NCI-H2081 (cell line): ENCODE measurements at places on chromosomes 5 and 9.
A peak's percentile ranks its signal among the peaks of the same experiment; 100 is the strongest.

- no peak for DNase-seq
These were observed 137.4 kb downstream of the LPAR1 start for GRCh38 chr9:110900917-110901316.

DNA sequence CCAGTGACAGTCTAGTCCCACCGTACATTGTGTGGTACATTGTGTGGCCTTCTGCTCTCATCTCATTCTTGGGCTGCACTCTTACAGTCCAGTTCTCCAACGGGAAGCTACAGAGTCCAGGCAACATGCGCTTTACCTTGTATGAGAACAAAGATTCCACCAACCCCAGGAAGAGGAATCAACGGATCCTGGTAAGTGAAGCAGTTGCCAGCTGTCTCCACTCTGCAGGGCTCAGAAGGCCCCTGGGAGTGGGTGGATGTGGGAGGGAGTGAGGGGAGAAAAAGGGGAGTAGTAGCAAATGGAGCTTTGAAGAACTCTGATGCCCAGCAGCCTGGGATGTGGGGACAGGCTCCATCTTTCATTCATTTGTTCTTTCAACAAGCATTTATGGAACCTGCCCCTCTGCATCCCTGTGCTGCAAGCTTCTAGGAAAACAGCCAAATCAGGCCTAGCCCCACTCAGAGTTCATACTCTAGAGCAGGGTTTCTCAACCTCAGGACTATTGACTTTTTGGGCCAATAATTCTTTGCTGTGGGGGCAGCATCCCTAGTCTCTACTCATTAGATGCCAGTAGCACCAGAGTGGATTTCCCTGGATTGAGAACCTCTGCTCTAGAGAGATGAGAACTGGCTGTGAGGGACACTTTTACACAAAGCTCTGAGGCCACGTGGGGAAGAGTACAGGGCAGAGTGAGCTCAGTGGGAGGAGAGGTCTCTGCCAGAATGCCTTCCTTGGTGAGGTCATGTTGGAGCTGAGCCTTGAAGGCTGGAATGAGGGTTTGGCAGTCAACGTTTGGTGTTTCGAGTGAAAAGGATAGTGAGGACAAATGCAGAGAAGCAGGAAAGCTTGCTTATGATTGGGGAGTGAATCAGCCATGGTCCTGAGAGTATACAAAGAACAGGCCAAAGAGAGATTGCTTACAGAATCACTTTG is 1.1 kb downstream of the POLR1E start:
- no peak for DNase-seq

DNA sequence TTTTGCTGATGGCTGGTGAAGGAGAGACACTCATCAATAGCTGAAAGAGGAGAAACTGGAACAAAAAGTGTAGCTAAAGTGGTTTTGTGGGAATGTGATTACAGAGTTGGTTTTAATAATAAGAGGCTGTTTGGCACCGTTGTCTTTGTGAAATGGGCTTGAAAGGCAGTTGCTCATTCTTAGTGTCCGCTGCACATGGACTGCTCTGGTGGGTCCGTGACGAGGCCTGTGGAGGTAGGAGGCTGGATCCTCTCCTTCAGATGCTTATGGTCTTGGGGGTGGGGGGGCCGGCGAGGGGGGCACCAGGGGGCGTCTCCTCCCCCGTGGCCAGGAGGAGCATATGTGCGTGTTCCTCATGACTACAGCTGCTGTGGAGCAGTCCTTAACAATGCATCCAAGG is 29.8 kb downstream of the FUBP3 start:
- no peak for DNase-seq

DNA sequence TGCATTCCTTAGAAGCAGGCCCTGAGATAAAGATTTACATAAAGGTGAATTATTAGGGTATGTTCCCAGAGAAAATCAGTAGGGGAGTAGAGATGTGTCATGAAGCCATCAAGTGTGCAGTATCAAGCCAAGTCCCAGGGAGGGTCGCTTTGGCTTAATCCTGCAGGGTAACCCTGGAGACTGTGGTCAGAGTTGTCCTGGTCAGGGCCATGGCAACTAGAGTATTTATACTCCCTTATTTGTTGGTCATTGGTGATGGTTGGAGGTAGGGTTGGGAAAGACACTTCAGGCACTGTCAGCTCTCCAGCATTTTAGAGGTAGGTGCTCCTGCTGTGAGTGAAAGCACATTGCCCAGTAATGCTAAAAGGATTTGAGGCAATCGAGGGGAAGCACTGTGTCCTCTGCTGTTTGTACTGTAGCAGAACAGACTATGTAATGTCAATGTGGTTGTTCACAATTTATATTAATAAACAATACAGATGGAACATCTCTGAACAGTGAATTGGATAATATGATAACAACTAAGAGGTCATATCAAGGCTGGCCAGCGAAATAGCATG is 108.9 kb downstream of the GDNF start:
- DNase-seq = no peak

GRCh38 chr9:108776920-108777639 is 78.7 kb downstream of the ACTL7B start:
- no peak for DNase-seq

- DNase-seq = peak; percentile 94
These were observed 94.3 kb downstream of the MVB12B start for GRCh38 chr9:126420643-126421564.

- peak; percentile 94 for DNase-seq
These were observed at the start of gene KLF4 for GRCh38 chr9:107489687-107490605. TSS of gene KLF4 (minus strand) at chr9:107489769. CDS start at chr9:107489172, 597 bp downstream.

GRCh38 chr9:69391946-69392345 is 66.9 kb downstream of the ENTREP1 start:
- DNase-seq = no peak

DNA sequence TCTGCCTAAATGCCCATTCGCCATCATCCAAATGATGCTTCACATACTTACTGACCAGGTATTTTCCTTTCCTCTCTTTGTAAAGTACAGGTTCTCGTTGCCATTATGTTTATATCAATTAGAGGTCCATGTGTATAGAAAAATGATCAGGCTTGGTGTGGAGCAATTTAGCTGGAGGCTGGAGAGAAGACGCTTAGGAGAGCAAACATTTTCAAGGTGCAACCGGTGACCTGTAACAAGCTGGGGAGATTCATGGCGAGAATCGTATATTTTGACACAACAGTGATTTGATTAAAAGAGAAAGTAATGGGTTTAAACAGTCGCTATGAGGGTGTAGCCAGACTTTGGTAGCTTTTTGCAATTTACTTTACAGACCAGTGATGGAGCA is 170.9 kb upstream of the TBCA start:
- DNase-seq = no peak

- DNase-seq = no peak
These were observed 274.4 kb downstream of the CSNK1G3 start for GRCh38 chr5:123786411-123786810.

DNA sequence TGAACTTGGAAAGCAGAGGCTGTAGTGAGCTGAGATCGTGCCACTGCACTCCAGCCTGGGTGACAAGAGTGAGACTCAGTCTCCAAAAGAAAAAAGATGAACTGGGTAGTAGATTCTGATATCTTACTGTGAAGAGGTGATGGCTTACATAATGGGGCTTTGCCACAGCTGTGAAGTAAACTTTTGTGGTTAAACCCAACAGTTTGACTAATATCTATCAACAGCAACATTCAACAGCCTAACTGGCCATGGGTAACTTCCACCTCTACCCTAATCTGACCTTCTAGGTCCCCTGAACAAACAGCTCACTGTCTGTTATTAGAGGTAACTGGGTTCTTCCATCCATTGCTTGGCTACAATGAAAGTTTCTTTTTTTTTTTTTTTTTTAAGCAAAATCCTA is 52.1 kb downstream of the TLE1 start:
- DNase-seq = no peak

DNA sequence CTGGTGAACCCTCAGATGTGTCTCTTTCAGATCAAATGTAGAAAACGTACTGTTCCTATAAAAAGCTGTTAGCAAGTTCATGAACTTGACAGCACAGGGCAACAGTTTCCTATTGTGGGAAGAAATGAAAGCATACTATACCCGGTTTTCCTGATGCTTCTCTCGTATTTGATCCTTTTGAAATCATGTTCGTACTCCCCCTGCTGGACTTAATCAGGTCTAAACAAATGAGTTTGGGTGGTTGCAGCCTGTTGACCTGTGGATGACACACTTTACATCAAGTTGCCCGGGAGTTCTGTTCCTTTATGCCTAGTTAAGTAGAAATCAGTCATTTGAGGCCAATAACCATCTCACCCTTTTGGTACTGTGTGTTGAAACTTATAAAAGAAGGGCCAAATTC is 1992.3 kb downstream of the MAT2B start:
- peak; percentile 3 for DNase-seq

DNA sequence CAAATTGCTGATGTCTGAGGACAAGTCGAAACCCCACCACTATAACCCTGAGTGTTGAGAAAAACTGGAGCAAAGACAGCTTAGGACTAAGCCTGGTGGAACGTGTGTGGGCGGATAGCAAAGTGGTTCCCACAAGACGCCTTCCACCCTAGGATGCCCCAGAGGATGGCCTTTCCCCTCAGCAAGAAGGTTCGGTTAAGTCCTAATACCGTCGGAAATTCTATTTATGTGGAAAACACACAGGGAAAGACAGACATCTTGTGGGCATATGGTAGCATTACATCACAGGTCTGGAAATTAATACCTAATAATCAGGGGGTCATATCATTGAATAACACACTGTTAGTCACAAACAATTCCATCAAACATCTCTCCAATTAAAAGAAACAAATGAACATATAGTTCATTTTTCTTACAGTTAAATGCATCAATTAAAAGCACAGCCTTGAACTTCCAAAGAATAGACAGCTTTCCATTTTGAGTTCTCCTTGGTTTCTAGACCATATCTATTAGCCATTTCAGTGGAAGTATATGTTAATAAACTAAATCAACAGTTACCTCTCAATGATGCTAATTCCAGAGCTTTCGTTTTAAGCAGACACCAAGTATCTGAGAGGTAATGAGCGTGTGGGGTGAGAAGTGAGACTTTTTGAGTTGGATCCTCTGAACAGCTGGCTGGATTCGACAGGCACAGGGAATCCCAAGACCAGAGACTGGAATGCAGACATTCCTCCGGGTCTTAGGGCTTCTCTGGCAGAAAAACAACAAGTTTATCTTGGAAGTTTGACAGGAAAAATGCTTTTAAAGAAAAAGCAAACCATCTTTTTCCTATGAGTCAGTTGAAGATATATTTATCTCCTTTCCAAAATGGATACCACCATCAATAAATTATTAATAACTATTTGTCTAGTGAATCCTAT is 2.9 kb upstream of the ICE1 start:
- peak; percentile 41 for DNase-seq

GRCh38 chr5:84384604-84385575 is at the start of gene EDIL3:
TSS of gene EDIL3 (minus strand) at chr5:84384880. CDS start at chr5:84384374, 506 bp downstream.
- DNase-seq = no peak

DNA sequence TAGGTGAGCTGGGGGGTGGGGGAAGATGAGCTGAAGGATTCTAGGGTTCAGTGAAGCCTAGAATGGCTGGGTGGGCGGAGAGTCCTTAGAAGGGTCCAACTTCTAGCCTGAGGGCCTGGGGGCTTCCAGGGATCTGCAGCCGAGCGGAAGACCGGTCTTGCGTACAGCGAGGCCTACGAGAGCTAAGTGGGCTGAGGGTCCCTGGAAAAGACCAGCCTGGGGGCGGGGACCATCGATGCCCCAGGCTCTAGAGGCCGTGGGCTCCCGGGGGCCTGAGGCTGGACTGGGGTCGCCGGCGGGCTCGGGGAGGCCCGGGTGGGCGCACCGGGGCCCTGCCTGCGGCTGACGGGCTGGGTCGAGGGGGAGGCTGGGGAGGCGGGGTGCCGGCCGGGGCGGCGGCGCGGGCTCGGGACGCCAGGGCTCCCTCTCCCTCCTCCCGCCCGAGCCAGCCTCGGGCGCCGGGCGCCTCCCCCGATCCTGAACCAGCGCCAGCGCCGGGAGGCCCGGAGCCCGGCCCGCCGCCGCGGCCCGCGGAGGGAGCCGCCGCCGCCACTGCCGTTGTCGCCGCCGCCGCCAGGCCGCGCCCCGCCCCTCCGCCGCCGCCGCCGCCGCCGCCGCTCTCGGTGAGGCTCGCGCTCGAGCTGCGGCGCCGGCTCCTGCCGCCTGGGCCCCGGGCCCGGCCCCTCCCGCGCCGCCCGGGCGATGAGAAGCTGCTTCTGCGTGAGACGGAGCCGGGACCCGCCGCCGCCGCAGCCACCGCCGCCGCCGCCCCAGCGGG is at the start of gene MVB12B:
Gene MVB12B, plus strand, starts transcription at position 602 of the 778 bp plus-strand sequence. Its CDS starts 101 bp downstream, at position 703.
- DNase-seq = peak; percentile 34

DNA sequence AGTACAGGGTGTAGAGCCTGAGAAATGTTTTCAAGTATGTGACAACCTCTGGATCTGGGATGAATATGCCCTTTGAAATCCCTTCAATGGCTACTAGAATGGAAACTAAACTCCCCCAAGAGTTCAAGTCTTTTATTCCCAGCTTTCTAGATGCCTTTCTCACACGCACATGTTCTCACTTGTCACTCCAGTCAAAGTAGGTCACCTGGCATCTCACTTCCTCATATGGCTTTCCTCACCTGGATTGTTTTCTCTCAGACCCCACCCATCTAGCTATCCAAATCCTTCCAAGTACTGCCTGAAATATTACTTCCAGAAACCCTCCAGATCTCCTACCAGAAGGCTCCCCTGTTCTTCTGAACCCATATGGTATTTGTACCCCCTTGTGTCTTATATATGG is 615.4 kb upstream of the KLF4 start:
- no peak for DNase-seq

GRCh38 chr5:130282049-130282448 is 377.8 kb downstream of the CHSY3 start:
- DNase-seq = no peak

- peak; percentile 56 for DNase-seq
These were observed 77.6 kb downstream of the UGCG start for GRCh38 chr9:111974092-111974681.

- no peak for DNase-seq
These were observed 36.7 kb downstream of the CDK7 start for GRCh38 chr5:69271376-69271775.

GRCh38 chr5:71830681-71831539 is 111.8 kb downstream of the CARTPT start:
- peak; percentile 66 for DNase-seq

DNA sequence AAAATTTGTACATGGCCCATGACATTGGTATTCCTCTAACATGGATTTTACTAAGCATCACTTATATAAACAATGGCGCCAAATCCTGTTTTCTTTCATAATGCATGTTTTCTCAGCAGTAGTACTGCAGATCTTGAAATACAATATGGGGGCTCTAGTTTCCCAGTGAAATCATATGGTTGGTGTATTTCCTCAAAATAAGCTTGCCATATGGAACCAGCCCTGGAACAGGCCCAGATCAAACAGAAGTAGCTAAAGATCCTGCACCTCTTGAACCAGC is 163.9 kb downstream of the ZNF608 start:
- DNase-seq = no peak

GRCh38 chr5:150653145-150653761 is 7.8 kb upstream of the MYOZ3 start:
- DNase-seq = no peak

GRCh38 chr9:123952641-123953495 is 22.9 kb upstream of the DENND1A start:
- no peak for DNase-seq

DNA sequence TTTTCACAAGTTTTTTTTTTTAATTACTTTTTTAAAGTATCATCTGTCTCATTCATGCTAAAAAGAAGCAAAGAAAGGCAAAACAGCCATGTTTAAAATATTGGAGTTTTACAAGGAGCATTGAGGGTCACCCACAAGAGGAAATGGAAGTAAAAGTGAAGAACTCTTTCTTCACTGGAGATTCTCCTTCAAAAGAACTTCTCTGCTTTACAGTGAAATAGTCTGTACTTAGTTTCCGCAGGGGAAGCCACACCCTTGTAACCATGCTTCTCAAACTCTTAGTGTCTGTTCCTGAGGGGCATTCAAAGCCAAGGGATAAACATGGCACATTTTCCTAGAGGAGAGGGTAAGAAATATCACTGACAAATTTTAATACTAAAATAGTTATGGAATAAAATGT is 8.6 kb downstream of the C9orf72 start:
- DNase-seq = no peak
